ENCODE measurements at places on chromosomes 6 and 20.

DNA sequence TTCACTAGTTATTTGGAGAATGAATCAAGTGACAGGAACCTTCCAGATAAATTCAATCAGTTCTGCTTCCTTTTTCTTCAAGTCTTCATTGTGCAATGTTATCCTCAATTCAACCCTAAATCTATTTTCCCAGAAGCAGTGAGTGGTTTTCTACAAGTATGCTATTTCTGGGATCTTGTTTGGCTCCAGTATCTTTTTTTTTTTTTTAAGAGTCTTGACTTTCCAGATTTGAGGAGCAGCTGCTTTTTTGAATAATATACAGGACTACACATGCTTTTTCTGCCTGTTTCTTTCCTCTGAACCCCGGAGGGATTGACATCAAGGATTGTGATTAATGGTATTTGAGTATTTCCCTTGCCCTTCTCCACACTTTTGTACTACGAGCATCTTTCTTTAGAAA, 339.2 kb upstream of the JAG1 start:
- no peak overlapping the region for H3K4me3 ChIP-seq
- H3K27me3 ChIP-seq: no peaks in the 10 kb centered on the region
- no peaks in the 10 kb centered on the region for H3K4me1 ChIP-seq
- H3K36me3 ChIP-seq: no peaks in the 10 kb centered on the region

DNA sequence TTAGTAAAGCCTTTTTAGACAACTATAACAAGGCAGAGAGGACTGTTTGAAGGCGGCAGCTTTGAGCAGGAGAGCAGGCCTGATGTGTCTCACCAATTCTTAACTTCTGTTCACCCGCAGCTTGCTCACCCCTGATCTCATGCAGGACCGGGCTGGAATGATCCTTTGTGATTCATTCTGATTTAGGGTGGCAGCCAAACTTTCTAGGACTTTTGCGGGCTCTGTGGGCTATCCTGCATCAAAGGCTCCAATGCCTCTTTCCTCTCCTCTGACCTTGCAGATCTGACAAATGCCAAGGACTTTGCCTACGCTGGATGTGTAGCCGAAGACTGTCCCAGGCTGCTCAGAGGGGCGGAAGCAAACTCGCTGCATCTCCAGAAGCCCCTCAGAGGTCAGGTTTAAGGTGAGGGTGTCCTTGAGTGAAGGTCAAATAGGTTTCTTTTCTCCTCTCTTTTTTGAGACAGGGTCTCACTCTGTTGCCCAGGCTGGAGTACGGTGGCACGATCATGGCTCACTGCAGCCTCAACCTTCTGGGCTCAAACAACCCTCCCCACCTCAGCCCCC, 72.3 kb downstream of the VEGFA start:
- no peak for DNase-seq
- H3K27me3 ChIP-seq: no peaks in the 10 kb centered on the region
- H3K27ac ChIP-seq: no peak overlapping the region
- peaks cover 7% of the 10 kb centered on the region for H3K36me3 ChIP-seq

DNA sequence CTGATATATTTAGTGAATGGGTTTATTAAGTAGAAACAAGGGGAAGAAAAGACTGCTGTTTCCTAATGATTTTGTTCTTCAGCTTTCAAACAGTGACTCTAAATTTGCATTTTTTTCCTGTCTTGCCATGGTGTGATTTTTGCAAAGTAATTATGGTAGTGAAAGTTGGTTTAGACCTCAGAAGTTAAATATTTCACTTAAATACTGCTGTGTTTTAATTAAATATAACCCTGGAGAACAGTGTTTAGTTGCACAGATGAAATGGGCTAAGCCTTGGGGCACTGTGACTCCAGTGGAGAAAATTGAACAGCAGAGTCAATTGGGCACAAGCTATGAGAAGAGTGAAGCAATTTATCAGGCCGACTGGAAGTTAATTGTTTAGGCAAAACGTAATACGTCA, 111.1 kb upstream of the MCHR2 start:
- no peaks in the 10 kb centered on the region for H3K27me3 ChIP-seq
- DNase-seq: no peak
- no peak overlapping the region for H3K4me3 ChIP-seq
- H3K36me3 ChIP-seq: no peaks in the 10 kb centered on the region

- no peak overlapping the region for H3K4me3 ChIP-seq
- no peaks in the 10 kb centered on the region for H3K4me1 ChIP-seq
- DNase-seq: no peak
- H3K27ac ChIP-seq: no peak overlapping the region
- H3K36me3 ChIP-seq: no peaks in the 10 kb centered on the region
These were observed 94.3 kb downstream of the INSM1 start for GRCh38 chr20:20462185-20462584.

- no peaks in the 10 kb centered on the region for H3K4me1 ChIP-seq
- DNase-seq: no peak
- H3K4me3 ChIP-seq: no peak overlapping the region
- no peaks in the 10 kb centered on the region for H3K27me3 ChIP-seq
- no peak overlapping the region for H3K27ac ChIP-seq
These were observed 15.6 kb downstream of the BCLAF1 start for GRCh38 chr6:136274062-136274461.

GRCh38 chr6:43944908-43945767, 175.1 kb downstream of the VEGFA start:
- H3K4me3 ChIP-seq: no peak overlapping the region
- no peaks in the 10 kb centered on the region for H3K36me3 ChIP-seq
- DNase-seq: no peak
- H3K4me1 ChIP-seq: peaks cover 30% of the 10 kb centered on the region

GRCh38 chr6:128807577-128807976, 75.4 kb upstream of the LAMA2 start:
- no peak overlapping the region for H3K27ac ChIP-seq
- no peak for DNase-seq
- H3K4me3 ChIP-seq: no peak overlapping the region
- peaks cover 31% of the 10 kb centered on the region for H3K27me3 ChIP-seq
- H3K36me3 ChIP-seq: no peaks in the 10 kb centered on the region

DNA sequence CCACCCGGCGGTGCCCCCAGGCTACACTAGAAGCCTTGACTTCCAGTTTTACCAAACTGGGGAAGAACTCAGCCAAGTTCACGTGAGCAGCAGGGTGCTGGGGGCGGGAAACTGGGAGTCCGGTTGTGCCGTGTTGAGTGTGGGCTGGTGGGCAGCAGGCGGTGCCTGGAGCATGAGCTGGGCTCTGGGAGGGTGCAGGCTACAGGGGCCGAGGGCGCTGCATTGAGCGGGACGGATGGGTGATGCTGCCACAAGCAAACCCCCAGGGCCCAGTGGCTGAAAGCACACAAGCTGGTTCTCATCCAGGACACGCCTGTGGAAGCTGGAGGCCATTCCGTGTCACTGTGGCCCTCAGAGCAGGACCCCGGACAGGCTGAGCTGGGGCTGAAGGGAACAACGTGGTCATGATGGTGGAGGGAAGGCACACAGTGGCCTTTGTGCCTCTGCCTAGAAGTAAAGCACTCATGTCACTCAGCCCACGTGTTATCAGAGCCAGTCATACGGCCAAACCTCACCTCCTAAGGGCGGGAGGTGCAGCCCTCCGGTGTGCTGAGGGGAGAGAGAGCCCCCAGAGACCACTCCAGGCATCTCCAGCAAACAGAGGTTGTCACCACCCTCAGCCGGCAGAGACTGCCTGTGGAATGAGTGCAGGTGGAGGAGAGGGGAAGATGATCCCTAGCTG, 29.5 kb downstream of the RBM38 start:
- no peak overlapping the region for H3K4me3 ChIP-seq
- H3K4me1 ChIP-seq: peaks cover 30% of the 10 kb centered on the region
- no peaks in the 10 kb centered on the region for H3K36me3 ChIP-seq
- H3K27ac ChIP-seq: no peak overlapping the region
- DNase-seq: peak; percentile 56

DNA sequence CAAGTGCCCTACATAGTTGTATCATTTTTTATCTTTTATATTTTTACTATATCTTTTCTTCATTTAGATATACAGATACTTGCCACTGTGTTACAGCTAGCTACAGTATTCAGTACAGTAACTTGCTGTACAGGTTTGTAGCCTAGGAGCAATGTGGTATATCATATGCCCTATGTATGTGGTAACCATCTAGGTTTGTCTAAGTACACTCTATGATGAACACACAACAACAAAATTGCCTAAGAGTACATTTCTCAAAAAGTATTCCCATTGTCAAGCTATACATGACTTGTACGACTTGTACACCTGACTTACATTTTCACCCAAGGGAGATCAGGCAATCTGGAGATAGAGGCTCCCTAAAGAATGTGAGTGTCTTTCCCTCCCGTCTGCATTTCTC, 8.2 kb downstream of the ELOVL5 start:
- H3K27ac ChIP-seq: no peak overlapping the region
- H3K4me1 ChIP-seq: peaks cover 12% of the 10 kb centered on the region
- H3K27me3 ChIP-seq: no peaks in the 10 kb centered on the region
- no peaks in the 10 kb centered on the region for H3K36me3 ChIP-seq
- H3K4me3 ChIP-seq: no peak overlapping the region

Measured in Calu3 (cell line).